ENCODE measurements at places on chromosomes 11 and 22.

DNA sequence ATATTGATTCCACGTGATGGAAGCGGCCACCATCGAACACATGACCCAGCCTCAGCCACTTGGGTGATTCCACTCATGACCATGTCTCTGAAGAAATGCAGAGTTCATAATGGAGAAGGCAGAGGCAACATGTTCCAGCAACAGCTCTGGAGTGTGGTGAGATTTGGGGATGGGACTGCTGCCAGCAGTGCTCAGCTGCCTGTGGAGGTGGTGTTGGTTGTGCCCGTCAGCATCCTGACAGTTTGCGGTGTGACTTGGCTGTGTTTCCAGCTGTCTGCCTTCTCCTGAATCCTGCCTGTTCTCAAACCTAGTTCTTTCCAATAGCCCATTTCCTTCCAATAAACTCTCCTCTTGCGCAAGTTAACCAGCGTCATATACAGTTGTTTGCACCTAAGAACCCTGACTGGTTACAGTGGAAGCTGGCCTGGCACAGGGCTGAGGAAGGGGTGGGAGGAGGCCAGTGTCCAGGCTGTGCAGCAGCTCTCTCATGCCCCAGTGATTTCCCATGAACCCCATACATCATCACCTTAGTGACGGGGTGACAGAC, 22.0 kb upstream of the OR8B8 start:
- H3K4me1 ChIP-seq = no peaks in the 10 kb centered on the region
- no peak for DNase-seq
- no peak overlapping the region for H3K27ac ChIP-seq
- H3K4me3 ChIP-seq = no peak overlapping the region
- no peaks in the 10 kb centered on the region for H3K36me3 ChIP-seq
- peaks cover 2% of the 10 kb centered on the region for H3K27me3 ChIP-seq

GRCh38 chr22:42269432-42270175, 849 bp downstream of the TCF20 start:
- DNase-seq = peak; percentile 67
- peak overlapping the region; percentile 87 for H3K27ac ChIP-seq
- peaks cover 37% of the 10 kb centered on the region for H3K4me1 ChIP-seq
- H3K27me3 ChIP-seq = no peaks in the 10 kb centered on the region

GRCh38 chr11:69908511-69909220, 89.5 kb upstream of the FGF3 start:
- H3K27me3 ChIP-seq = no peaks in the 10 kb centered on the region
- H3K4me3 ChIP-seq = no peak overlapping the region
- H3K36me3 ChIP-seq = no peaks in the 10 kb centered on the region
- H3K4me1 ChIP-seq = no peaks in the 10 kb centered on the region
- H3K27ac ChIP-seq = no peak overlapping the region
- DNase-seq = no peak

GRCh38 chr11:3135481-3136440, 29.3 kb downstream of the OSBPL5 start:
- no peaks in the 10 kb centered on the region for H3K36me3 ChIP-seq
- no peak overlapping the region for H3K27ac ChIP-seq
- no peak for DNase-seq
- H3K27me3 ChIP-seq = no peaks in the 10 kb centered on the region
- no peaks in the 10 kb centered on the region for H3K4me1 ChIP-seq

DNA sequence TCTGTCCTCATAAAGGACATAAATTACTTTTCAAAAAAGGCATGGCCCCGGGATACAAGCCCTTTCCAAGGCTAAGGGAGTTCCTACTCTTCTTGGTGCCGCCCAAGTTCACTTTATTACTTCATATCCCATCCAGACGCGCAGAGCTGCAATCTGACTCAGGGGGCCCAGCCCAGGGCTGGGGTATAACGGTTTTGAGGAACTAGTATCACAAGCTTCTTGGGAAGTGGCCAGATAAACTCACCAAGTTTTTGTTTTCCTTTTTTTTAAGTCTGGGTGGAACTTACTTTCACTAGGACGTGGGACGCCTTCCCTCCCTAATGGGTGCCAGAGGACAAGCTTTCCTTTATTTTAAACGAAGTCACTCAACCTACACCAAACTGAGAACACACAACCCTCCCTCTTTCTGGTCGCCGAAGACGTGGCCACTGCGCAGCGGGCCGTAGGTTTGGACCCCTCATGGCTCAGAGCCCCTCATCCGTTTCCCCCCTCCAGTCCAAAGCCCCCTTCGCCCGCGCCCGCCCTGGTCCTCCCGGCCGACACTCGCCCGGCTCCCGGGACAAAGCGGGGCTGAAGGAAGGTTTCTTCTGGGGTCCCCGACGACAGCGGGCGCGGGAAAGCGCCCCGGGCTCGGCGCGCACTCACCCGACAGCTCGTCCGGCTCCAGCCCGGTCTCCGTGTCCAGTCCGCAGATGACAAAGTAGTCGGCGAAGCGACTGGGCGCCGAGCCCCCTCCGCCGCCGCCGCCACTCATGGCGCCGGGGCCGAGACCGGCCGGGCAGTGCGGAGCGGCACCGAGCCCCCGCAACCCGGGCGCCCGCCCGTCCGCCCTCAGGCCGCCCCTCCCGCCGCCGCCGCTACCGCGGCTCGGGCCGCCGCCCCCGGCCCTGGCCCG, 587 bp downstream of the DENND5A start:
- peaks cover 8% of the 10 kb centered on the region for H3K36me3 ChIP-seq
- peaks cover 38% of the 10 kb centered on the region for H3K4me1 ChIP-seq
- peaks cover 31% of the 10 kb centered on the region for H3K27me3 ChIP-seq
- DNase-seq = peak; percentile 11
- H3K27ac ChIP-seq = peak overlapping the region; percentile 80

DNA sequence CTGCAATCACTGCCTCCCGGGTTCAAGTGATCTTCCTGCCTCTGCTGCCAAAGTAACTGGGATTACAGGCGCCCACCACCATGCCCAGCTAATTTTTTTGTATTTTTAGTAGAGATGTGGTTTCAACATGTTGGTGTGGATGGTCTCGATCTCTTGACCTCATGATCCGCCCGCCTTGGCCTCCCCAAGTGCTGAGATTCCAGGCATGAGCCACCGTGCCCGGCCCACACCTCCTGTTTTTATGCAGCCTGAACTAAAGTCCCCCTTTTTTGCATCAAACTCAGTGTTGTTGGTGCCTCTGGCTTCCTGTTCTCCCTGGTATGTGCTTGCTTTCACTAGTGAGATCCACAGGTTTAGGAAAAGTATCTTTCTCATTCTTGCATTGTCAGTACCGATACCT, 4.2 kb downstream of the TBC1D22A start:
- H3K36me3 ChIP-seq = peaks cover 32% of the 10 kb centered on the region
- H3K4me1 ChIP-seq = peaks cover 57% of the 10 kb centered on the region
- peak overlapping the region; percentile 65 for H3K27ac ChIP-seq
- H3K4me3 ChIP-seq = no peak overlapping the region

DNA sequence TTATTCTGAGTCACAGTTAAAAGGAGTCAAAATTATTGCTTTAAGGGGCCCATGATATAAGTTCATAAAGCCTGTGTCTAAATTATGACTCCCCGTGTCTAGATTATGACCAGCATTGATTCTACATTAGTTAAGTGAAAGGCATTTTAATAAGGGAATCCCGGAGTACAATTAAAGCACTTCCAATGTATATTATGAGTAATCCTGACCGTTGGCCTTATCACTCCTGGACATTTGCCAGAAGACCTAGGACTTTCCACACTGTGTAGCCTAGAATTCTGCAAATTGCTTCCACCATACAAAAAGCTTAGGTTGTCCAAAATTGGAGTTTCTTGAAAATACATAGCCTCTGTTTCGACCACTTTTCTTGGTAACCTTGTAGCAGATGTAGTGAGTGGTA, 1292.6 kb downstream of the LRRC4C start:
- no peak overlapping the region for H3K27ac ChIP-seq
- no peak for DNase-seq
- no peaks in the 10 kb centered on the region for H3K4me1 ChIP-seq
- no peaks in the 10 kb centered on the region for H3K27me3 ChIP-seq
- H3K36me3 ChIP-seq = no peaks in the 10 kb centered on the region

DNA sequence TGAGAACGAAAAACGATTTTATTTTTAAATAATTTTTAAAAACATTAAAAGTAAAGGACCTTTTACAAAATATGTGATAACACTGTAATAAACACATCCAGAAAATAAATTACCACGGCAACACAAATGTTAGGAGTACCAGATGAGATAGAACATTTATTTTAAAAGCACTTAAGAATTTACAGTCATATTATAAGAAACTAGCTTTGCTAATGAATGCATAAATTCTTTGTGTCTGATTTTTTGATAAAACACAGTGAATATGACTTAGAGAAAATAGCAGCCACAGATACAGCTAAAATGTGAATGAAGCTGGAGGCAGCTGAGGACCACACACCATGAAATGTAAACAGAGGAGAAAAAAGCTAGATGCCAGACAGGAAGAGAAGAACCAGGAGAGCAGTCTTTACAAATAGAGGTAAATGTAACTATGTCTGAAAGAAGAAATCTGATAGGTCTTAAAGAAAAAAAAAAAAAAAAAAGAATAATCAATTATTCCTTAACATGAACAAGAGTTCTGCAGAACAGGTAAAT, 14.6 kb downstream of the CCDC34 start:
- no peaks in the 10 kb centered on the region for H3K4me1 ChIP-seq
- H3K27ac ChIP-seq = no peak overlapping the region
- H3K4me3 ChIP-seq = no peak overlapping the region
- H3K27me3 ChIP-seq = no peaks in the 10 kb centered on the region
- DNase-seq = no peak

DNA sequence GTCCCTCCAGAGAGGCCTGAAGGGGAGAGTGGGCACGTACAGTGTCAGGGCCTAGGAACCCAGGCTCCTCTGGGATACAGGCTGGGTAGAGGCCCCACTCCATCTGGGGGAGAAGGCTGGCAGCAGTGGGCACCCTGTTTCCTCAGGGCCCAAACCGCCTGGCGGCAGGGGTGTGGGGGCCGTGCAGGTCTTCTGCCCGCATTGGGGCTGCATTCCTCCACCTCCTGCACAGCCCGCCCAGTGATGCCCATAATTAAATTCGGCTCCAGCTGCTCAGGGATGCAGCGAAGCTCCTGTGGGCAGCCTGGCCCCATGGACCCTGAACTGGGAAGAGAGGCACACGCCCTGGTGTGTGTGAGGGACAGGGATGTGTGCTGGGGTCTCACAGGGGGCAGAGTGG, 35.4 kb downstream of the KCNQ1OT1 start:
- no peaks in the 10 kb centered on the region for H3K27me3 ChIP-seq
- H3K4me3 ChIP-seq = no peak overlapping the region
- H3K36me3 ChIP-seq = peaks cover 3% of the 10 kb centered on the region
- no peaks in the 10 kb centered on the region for H3K4me1 ChIP-seq

- no peak overlapping the region for H3K27ac ChIP-seq
- peaks cover 13% of the 10 kb centered on the region for H3K27me3 ChIP-seq
- no peak for DNase-seq
- H3K4me1 ChIP-seq = peaks cover 21% of the 10 kb centered on the region
- H3K4me3 ChIP-seq = no peak overlapping the region
- no peaks in the 10 kb centered on the region for H3K36me3 ChIP-seq
Observed at GRCh38 chr11:95341221-95341620, 110.2 kb upstream of the SESN3 start.

- H3K4me1 ChIP-seq = no peaks in the 10 kb centered on the region
- peaks cover 5% of the 10 kb centered on the region for H3K36me3 ChIP-seq
- DNase-seq = no peak
- peaks cover 1% of the 10 kb centered on the region for H3K27me3 ChIP-seq
- H3K4me3 ChIP-seq = no peak overlapping the region
Observed at GRCh38 chr11:65308281-65308891, 6.3 kb upstream of the CDC42EP2 start.

DNA sequence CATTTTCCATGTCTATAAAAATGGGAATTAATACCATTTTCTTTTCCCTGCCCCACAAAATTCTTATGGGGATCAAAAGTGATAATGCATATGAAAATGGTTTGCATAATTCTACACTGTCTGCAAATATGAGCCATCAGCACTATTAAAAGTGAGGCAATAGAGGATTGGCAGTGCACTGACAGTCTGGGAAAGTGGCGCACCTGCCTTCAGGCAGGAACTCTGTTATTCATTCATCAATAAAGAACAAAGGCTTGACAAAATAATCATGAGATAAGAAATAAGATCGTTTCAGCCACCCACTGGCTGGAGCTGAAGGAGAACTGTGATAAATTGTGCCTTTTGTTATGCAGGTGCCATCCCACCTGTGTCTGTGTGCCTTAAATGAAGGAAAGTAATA, 49.5 kb downstream of the ARFGAP2 start:
- no peaks in the 10 kb centered on the region for H3K36me3 ChIP-seq
- no peak overlapping the region for H3K4me3 ChIP-seq
- peaks cover 2% of the 10 kb centered on the region for H3K27me3 ChIP-seq
- no peak for DNase-seq
- no peak overlapping the region for H3K27ac ChIP-seq

DNA sequence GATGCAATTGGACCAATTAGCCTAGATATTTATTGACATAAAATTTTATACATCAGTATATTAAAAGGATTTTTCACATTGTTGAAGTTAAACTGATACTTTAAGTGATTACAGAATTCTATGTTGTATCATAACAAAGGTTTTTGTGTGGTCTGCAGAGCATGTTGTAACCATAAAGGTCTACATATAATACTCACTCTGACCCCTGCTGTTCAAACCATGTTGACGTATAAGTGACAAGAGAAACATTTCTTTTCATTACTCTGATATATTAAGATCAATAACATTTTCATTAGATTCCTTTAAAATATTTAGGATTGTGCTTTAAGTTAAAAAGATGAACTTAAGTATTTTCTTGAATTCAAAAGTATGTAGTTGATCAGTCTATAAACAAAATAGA, 63.9 kb downstream of the GAS2 start:
- H3K4me1 ChIP-seq = no peaks in the 10 kb centered on the region
- no peak for DNase-seq
- H3K27me3 ChIP-seq = peaks cover 6% of the 10 kb centered on the region
- H3K36me3 ChIP-seq = no peaks in the 10 kb centered on the region
- no peak overlapping the region for H3K27ac ChIP-seq
- no peak overlapping the region for H3K4me3 ChIP-seq

DNA sequence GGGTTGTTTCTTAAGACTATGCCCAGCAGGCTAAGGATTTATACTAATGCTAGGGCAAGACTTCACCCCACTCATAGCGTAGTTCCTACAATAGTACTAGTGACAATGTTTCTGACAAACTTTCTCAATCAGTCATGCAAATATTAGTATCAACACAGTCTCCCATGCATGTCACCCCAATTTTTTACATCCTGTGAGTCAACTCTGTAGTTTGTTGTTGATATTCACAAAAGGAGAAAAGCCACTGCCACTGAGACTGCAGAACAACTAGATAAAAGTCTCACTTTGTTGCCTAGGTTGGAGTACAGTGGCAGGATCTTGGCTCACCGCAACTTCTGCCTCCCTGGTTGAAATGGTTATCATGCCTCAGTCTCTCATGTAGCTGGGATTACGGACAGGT, 155.2 kb downstream of the RBFOX2 start:
- H3K4me1 ChIP-seq = peaks cover 5% of the 10 kb centered on the region
- H3K4me3 ChIP-seq = no peak overlapping the region
- H3K27me3 ChIP-seq = no peaks in the 10 kb centered on the region
- H3K36me3 ChIP-seq = no peaks in the 10 kb centered on the region
- H3K27ac ChIP-seq = no peak overlapping the region
- DNase-seq = no peak

DNA sequence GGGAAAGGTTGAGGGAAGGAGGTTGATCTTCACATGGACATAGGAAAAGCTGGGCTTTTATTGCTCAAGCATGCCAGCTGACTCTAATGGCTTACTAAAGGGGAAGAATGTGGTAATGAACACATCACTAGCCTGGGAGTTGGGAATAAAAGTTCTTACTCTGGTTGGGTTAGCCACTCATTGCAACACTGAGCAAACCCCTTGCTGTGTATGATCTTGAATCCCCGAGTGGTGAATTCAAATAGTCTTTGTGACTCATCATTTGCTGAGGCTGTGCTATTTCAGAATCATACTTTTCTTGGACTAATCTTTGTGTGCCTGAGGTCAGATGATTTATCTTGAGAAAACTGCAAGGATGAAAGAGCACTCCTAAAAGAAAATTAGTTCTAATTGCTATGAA, 304.1 kb upstream of the ANO5 start:
- H3K36me3 ChIP-seq = no peaks in the 10 kb centered on the region
- H3K4me1 ChIP-seq = no peaks in the 10 kb centered on the region
- no peak overlapping the region for H3K27ac ChIP-seq
- no peak overlapping the region for H3K4me3 ChIP-seq

Data from activated T-helper 1 cell treated with anti-CD3 and anti-CD28 coated beads, Interleukin-12 subunit alpha, Interleukin-12 subunit beta, Interleukin-2, Interleukin-4 antibody, amounts not matched to agents 30 ng/mL and 10 ng/mL and 1 ng/mL, durations not matched to agents 14 hours and 24 hours and 36 hours (primary cell).